ENCODE measurements at places on chromosomes 2 and 18. TPM values are rescaled to one million over a fixed set of nuclear protein-coding genes. Genes with fewer than 3 reads are reported as not detected.

Gene FBXO48
- total RNA-seq: 5.3 TPM

Gene ITPRIPL1
- total RNA-seq: 0.79 TPM

DNA sequence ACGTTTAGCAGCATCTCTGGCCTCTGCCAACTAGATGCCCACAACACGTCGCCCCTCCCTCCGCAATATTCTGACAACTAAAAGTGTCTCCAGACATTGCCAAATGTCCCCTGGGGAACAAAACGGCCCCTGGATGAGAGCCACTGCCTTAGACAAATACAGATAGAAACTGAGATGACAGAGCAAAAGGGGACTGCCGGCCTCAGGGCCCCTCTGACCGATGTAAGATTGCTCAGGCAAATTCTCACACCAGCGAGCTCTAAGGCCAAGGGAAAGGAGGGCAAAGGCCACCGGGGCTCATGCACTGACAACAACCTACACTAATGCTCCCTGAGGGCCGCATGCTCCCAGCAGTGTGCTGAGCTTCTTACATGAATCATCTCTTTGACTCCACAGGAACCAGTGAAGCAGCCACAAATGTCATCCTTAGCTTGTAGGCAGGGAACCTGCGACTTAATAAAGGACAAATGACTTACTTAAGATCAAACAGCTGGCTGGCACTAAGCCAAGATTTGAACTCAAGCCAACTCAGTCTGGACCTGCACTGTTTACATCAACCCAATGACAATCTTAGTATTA lies 228.5 kb downstream of the TTC32 start:
- no peak overlapping the region for H3K27ac ChIP-seq
- H3K4me1 ChIP-seq: no peaks in the 10 kb centered on the region
- H3K27me3 ChIP-seq: no peaks in the 10 kb centered on the region
- no peaks in the 10 kb centered on the region for H3K36me3 ChIP-seq
- DNase-seq: no peak

- peaks cover 30% of the 10 kb centered on the region for H3K4me1 ChIP-seq
- H3K27me3 ChIP-seq: no peaks in the 10 kb centered on the region
- H3K4me3 ChIP-seq: no peak overlapping the region
- DNase-seq: no peak
- H3K27ac ChIP-seq: peak overlapping the region; percentile 44
Measured at GRCh38 chr2:27074738-27075565, 3.5 kb upstream of the EMILIN1 start.

DNA sequence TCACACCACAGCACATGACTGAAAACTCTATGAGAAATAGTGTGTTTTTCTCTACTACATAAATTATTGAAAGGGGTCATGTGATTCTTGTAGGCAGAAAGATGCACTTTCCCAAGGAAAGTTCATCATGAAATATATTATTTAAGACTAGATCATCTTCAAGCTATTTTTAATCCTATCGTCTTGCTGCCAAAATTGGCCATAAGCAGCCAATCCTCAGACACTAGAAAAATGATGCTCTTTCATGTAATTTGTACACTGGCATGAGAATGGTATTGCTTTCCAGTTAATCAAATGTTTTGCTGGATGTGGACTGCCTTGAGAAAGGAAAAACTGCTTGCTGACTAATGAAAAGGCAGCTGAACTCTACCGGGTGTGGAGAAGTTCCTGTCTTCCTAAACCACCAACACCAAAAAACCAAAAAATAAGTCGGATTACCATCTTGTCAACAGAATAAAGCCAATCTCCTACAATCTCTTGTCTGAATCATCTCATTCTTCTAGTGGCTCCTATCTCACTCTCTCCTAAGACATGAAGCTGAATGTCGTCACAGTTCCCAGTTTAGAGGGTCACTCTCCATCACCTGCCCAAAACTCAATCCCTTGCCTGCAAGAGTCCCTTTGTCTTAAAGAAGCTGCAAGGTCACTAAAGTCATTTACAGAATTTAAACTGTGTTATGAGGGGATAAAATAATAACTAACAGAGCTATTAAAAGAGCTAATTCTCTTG lies 5.3 kb downstream of the BCL2 start:
- peaks cover 25% of the 10 kb centered on the region for H3K4me1 ChIP-seq
- no peaks in the 10 kb centered on the region for H3K27me3 ChIP-seq
- DNase-seq: no peak
- no peaks in the 10 kb centered on the region for H3K36me3 ChIP-seq
- peak overlapping the region; percentile 94 for H3K4me3 ChIP-seq
- H3K27ac ChIP-seq: peak overlapping the region; percentile 94

- no peaks in the 10 kb centered on the region for H3K36me3 ChIP-seq
- no peak overlapping the region for H3K27ac ChIP-seq
- H3K27me3 ChIP-seq: no peaks in the 10 kb centered on the region
- H3K4me1 ChIP-seq: no peaks in the 10 kb centered on the region
- no peak overlapping the region for H3K4me3 ChIP-seq
Measured at GRCh38 chr18:25126751-25127150, 225.2 kb downstream of the ZNF521 start.

- H3K4me3 ChIP-seq: no peak overlapping the region
- H3K36me3 ChIP-seq: peaks cover 25% of the 10 kb centered on the region
- peaks cover 26% of the 10 kb centered on the region for H3K4me1 ChIP-seq
- no peak for DNase-seq
Measured at GRCh38 chr2:10444463-10444862, 3.7 kb downstream of the ODC1 start.

- no peaks in the 10 kb centered on the region for H3K36me3 ChIP-seq
- no peak overlapping the region for H3K27ac ChIP-seq
- H3K27me3 ChIP-seq: no peaks in the 10 kb centered on the region
- no peak for DNase-seq
- no peaks in the 10 kb centered on the region for H3K4me1 ChIP-seq
Measured at GRCh38 chr2:168050377-168050776, 197.0 kb downstream of the STK39 start.

DNA sequence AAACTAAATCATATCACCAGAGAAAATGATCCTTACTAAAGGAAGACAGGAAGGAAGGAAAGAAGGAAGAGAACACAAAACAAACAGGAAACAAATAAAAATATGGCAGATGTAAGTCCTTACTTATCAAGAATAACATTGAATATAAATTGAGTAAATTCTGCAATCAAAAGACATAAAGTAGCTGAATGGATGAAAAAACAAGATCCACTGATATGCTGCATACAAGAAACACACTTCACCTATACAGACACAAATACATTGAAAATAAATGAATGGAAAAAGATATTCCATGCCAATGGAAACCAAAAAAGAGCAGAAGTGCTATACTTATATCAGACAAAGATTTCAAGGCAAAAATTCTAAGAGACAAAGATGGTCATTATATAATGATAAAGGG lies 18.0 kb upstream of the SRD5A2 start:
- DNase-seq: no peak
- no peak overlapping the region for H3K27ac ChIP-seq
- H3K4me1 ChIP-seq: no peaks in the 10 kb centered on the region
- no peaks in the 10 kb centered on the region for H3K36me3 ChIP-seq
- no peaks in the 10 kb centered on the region for H3K27me3 ChIP-seq

GRCh38 chr2:201830666-201831065 lies 24.3 kb downstream of the CDK15 start:
- H3K4me3 ChIP-seq: no peak overlapping the region
- no peaks in the 10 kb centered on the region for H3K36me3 ChIP-seq
- H3K4me1 ChIP-seq: no peaks in the 10 kb centered on the region
- H3K27ac ChIP-seq: no peak overlapping the region

- no peak overlapping the region for H3K27ac ChIP-seq
- H3K36me3 ChIP-seq: peaks cover 47% of the 10 kb centered on the region
- no peaks in the 10 kb centered on the region for H3K27me3 ChIP-seq
- no peak for DNase-seq
Measured at GRCh38 chr2:28801726-28802125, 8.9 kb upstream of the SPDYA start.

- no peaks in the 10 kb centered on the region for H3K36me3 ChIP-seq
- no peak overlapping the region for H3K4me3 ChIP-seq
- no peak for DNase-seq
- H3K27ac ChIP-seq: no peak overlapping the region
- no peaks in the 10 kb centered on the region for H3K4me1 ChIP-seq
Measured at GRCh38 chr2:215429424-215429823, 6.4 kb downstream of the FN1 start.

DNA sequence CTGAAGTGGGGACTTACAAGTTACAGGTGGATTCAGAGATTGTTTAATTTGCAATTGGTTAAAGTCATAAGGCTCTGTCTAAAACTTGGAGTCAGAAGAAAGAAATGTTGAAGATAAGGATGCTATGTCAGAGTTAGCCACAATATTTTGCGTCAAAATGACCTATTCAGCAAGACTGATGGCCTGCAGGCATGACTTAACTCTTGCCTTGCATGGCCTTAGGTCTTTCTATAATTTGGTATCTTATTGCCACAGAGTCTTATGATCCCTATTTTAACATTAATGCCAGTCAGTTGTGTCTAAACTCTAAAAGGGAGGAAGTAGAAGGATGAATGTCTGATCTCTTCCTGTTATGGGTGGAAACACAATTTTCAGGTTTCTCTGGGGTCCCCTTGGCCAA lies 5.2 kb upstream of the COMMD1 start:
- no peak overlapping the region for H3K27ac ChIP-seq
- no peaks in the 10 kb centered on the region for H3K36me3 ChIP-seq
- H3K4me3 ChIP-seq: no peak overlapping the region
- no peak for DNase-seq
- H3K27me3 ChIP-seq: no peaks in the 10 kb centered on the region
